ENCODE measurements at places on chromosomes 16 and 17.

GRCh38 chr17:78344666-78345065 lies 15.2 kb downstream of the SOCS3 start:
- DNase-seq, result no peak

DNA sequence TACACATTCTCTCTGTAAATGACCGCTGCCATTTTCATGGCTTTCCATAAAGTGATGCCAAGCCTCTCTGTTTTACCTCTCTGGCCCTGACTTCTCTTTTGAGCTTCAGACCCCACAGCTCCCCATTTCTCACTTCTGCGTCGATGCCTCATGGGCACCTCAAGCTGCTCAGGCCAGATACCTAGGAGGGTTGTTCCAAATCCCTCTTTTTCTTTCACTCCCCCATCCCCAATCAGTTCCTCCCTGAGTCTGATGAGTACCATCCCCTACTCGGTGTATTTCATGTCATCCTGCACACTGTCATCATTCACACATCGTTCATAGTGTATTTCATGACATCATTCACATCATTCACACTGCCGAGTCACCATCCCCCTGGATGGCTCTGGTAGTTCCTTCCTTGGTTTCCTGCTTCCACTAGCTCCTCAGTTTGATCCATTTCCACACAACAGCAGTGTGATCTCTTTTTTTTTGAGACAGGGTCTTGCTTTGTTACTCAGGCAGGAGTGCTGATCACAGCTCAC lies 43.1 kb downstream of the NTN1 start:
- DNase-seq, result no peak

- DNase-seq, result no peak
Observed at GRCh38 chr17:31226373-31226772, 70.7 kb downstream of the OMG start.

GRCh38 chr16:85527042-85527766 lies 85.9 kb upstream of the GSE1 start:
- no peak for DNase-seq

GRCh38 chr17:77451894-77452852 lies 311.4 kb downstream of the SEC14L1 start:
- no peak for DNase-seq

Measured in NT2/D1 (cell line).